Cerebellar nuclear complex (tissue), 1 donor: ENCODE measurements at places on chromosomes 2 and 18.

DNA sequence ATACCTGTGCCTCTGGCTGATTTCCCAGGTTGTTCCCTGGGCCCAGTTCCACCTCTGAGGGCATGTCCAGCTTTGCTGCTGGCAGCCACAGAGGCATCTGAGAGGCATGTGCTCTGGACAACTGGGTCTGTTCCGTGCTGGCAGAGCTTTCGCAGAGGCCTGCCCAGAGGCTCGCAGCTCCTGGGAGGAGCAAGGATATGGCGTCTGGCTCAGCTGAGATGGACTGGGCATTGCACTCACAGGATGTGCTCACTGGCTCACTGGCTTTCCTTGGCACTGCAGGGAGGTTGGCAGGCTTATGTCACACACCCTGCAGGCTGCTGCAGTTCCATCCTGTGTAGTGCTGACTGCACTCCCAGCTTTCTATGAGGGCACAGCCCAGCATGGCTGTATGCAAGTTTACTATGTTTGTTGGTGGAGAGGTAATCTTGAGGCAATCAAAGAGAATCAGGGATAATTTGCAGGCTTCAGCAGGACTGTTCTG lies 172.3 kb downstream of the PRKCE start:
- peak; percentile 93 for DNase-seq

- no peak for DNase-seq
Observed at GRCh38 chr2:117519238-117519637, 295.3 kb upstream of the DDX18 start.

DNA sequence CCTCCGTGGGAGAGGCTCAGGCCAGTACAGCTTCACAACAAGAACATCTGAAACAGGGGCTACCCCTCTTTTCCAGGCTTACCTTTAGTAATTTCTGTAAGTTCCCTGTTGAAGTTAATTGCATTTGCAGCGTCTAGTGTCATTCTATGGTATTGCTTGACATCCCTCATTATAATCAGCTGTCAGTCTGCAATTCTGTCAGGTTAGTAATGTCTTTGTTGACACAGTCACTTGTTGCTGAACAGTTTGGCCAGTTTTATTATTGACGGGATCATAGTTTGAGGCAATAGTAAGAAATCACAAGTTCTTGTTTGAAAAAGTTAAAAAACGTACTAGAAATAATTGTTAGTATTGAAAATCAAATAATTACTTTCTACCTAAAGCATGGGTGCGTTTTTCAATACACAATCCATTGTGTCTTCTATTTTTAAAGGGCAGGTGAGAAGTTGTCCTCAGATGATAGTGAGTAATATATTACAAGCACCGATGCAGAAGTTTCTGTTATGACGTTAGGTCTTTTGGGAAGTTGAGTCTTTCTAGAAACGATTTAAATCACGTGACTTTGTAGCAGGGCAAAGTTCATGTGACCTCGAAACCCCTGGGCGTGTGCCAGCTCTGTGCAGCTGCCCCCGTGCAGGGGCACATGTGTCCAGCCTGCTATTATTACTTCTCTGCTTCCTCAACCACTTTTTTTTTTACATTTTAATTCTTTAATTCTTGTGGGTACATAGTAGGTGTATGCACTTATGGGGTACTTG lies 49.5 kb upstream of the MBP start:
- DNase-seq = no peak

DNA sequence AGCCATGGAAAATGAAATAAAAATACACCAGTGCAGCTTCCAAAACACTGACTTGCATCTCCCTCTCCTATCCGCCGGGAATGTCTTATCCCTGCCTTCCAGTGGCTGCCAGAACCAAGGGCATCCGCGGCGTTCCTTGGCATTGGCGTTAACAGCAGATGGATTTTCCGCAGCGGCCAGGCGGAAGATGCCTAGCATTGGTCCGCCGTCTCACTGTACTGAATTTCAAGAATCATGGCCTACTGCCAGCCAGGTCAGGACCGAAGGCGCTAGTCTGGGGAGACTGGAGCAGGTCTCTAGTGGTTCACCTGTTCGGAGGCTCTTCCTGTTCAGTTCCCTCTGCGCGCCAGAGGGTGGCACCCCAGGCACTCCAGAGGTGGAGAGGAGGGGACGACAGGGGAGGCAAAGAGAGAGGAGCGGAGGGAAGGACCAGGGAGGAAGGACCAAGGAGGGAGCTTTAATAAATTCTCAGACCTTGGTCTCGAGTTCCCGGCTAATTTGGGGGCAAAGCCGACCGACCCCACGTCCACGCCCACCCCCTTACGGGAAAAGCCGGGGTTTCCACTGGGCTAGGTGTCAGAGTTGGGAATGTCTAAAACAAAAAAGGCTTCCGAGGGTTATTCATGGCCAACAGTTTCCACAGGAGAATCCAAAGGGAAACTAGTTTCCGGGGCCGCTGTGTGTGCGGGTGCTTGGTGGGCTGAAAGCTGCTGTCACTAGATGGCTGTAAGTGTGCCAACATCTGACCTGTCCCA lies 3.7 kb upstream of the BCL2L11 start:
- DNase-seq = no peak
